CD4-positive, alpha-beta T cell (primary cell): ENCODE measurements at places on chromosomes 12 and 14. TPM values are rescaled to one million over a fixed set of nuclear protein-coding genes. Genes with fewer than 3 reads are reported as not detected.
A peak's percentile ranks its signal among the peaks of the same experiment; 100 is the strongest.

KCNMB4 gene
- 0.53 TPM for total RNA-seq

GRCh38 chr12:26441434-26441833 is 246.1 kb downstream of the SSPN start:
- DNase-seq, result no peak

GRCh38 chr12:21527451-21528180 is 1.5 kb downstream of the SPX start:
- peak; percentile 59 for DNase-seq

GRCh38 chr14:102620413-102620812 is 28.0 kb downstream of the RCOR1 start:
- DNase-seq, result no peak

CLEC4A gene
- 1.0 TPM for total RNA-seq

DNA sequence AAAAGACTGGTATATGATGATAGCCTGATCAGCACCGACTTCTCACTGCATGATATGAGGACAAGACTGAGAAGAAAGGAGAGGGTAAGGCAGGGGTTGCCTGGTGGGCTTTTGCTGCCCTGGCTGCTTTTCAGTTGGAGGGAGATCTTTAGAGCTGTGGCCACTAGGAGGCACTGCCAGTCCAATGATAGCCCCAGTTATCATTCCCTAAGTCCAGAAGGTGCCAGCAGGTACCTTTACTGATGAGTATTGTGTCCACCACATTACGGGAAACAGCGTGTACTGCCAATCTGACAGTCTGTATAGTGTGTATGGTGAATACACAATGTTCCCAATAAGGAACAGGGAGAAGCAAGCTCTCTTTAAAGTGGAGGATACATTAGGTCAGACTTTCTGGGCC is 55.8 kb upstream of the CCDC175 start:
- DNase-seq, result peak; percentile 18

- DNase-seq, result no peak
Measured at GRCh38 chr14:87186737-87187136, 806.2 kb downstream of the GALC start.

- DNase-seq, result no peak
Measured at GRCh38 chr12:71223139-71223538, 65.3 kb upstream of the TSPAN8 start.
